ENCODE measurements at places on chromosomes 7 and 10. TPM values are rescaled to one million over a fixed set of nuclear protein-coding genes. Genes with fewer than 3 reads are reported as not detected.

NEUROD6 gene
- total RNA-seq: not detected

TMEM178B gene
- total RNA-seq: 35.9 TPM

ZP3 gene
- total RNA-seq: not detected

DNA sequence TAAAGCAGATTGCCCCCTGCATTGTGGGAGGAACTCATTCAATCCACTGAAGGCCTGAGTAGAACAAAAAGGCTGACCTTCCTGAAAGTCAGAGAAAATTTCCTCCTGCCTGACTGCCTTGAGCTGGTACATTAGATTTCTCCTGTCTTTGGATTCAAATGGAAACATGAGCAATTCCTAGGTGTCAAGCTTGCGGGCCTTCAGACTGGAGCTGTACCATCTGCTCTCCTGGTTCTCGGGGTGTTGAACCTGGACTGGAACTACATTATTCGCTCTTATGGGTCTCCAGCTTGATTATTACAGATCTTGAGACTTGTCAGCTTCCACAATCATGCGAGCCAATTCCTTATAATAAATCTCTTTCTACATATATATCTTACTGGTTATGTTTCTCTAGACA is 173.6 kb upstream of the STEAP4 start:
- DNase-seq: no peak

DNA sequence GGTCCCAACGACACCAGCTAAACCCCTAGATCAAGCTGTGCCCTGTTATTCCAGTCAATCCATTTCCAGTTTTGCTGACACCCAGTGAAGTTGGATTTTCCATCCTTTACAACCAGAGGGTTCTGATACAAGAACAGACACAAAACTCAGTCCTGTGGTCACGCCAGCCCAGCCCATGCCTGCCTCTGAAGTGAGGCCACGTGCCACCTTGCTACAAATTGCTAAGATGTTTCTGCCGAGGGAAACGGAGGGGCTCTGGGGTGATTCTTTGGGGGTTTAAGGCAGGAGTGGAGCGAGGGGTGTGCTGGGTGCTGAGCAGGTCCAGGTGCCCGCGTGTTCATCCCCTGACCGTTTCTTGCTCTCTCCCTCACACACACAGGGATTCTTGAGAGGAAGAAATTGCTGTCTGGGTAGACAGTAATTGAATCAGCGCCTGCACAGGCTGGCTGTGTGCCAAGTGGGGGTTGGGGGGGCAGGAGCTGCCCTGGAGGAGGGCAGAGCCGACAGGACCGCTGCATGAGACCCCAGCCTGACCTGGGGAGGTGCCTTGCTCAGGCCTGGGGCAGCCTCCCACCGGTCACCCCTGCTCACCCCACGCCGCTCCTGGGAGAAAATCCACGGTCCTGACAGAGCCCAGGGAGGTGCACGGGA is 38.1 kb downstream of the ADAP1 start:
- no peak for DNase-seq
